ENCODE measurements at places on chromosomes 2 and 18. TPM values are rescaled to one million over a fixed set of nuclear protein-coding genes. Genes with fewer than 3 reads are reported as not detected.

DNA sequence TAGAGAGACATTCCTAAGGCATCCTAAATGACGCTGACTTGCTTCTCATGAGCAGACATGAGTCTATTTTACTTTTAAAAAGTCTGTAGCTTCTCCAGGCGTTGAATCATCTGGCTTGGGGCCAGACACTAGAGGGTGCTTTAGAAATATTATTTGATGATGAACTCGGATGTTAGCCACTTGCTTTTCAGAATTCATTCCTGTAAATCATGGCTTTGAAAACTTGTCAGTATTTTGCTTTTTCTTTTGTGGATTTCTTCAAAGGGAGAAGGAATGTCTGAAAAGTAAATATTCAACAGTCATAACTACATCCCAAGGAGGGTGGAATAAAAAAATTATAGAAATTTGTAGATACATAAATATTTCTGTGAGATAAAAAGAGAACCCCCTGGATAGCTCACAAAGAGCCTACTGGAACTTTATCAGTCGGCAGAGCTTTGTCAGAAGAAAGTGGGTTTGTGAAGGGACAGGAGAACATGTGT, 370.8 kb downstream of the OSR1 start:
- DNase-seq: peak; percentile 96

DNA sequence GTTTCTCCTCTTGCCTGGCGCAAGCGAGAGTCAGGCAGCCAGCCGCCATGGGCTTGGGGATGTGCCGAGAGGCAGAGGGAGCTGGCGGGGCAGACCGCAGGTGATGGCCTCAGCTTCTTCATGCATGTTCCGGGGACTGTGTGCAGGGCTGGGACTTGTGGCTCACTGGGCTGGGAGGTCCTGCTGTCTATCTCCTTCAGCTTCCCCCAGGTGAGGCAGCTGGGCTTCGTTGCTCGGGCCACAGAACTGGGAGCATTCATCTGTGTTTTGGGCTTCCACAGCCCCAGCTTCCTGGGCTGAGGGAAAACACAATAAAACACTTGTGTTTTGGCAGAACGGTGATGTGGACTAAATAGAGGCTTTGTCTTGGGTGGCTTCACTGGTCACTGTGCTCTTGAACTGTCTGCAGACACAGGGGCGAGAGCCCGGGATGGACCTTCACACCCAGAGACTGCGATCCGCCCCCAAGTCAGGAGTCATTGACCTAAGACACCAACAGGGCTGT, 93.5 kb downstream of the DYSF start:
- no peak for DNase-seq

GRCh38 chr2:121884078-121884477, 128.6 kb downstream of the TSN start:
- DNase-seq: no peak

DNA sequence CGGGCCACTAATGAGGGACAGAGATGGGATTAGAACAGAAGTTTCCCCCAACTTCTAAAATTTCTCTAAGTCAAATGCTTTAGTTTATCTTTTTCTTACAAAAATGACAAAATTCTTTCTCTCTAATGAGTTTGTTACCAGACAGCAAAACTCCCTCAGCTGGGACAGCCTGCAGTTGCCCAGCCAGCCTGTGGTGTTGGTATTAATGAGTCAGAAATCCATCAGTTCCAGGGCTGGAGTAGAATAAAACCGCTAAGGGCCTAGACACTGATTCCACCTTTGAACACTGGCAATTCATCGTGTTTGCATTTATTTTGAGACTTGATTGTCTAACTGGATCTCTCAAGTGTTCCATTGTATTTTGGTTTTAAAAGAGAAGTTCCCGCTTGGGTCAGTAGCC, 38.3 kb upstream of the SMAD2 start:
- DNase-seq: no peak

DNA sequence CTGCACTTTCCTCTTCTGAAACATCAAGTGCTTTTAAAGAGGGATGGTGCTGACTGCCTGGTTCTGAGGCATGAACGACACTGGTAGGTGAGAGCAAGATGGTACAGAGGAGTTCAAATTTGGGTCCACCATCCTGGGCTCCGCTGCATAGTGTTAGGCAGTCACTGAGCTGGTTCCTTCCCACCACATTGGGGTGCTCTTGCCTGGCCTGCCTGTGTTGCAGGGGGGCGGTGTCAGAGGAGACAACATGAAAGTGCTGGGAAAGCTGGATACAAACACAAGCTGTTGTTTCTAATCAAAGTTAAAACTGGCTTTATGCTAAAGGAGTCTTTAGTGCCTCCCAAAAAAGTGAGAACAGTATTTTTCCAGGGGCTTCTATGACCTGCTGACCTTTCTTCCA, 258.1 kb downstream of the GBX2 start:
- DNase-seq: no peak

DNA sequence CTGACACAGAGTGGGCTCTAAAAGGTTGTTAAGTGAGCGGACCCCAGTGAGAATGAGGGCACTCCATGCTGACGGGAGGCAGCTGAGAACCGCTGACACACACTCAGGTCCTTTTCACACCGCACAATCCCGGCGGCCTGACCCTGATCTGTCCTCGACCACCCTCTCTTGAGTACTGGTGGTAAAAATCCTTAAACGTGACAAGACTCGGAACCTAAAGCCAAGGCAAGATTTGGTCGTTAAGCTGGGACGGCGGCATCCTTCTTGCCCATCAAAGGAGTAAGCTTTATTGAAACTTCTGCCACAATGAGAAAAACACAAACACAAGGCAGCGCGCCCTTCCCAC, 569 bp downstream of the TMX3 start:
- no peak for DNase-seq

DNA sequence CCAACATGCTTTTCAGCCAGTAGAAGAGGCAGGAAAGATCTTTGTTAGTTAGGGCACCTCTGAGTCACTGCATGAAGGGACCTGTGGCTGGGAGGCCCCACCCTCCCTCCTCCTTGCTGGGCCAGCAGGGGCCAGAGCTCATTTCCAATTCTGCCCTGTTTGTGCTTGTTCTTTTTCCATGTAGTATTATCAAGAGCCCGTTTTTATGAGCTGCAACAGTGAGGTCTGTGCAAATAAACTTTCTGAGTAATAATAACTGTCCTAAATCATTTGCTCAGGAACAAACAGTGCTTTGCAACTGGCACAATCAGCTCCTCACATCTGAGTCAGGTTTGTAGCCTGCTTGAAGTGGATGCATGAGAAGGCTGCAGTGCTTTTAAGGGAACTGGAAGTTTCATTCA, 128.0 kb downstream of the ARL4C start:
- peak; percentile 71 for DNase-seq

DNA sequence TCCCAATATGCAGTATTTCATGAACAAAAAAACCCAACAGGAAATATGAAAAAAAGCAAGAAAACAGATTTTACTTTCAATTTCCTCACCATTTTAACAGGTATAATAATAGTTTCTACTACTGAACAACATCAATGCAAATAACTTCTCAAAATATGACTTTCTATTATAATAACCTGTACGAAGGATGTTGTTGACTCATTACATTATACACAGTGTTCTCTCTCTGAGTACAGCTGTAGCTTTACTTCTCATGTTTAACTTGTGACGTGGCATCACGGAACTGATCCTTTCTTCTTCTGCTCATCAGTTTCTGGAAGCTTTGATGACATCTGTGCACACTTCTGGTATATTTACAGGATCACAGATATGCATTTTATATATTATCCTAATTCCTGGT, 40.0 kb downstream of the FAM228A start:
- DNase-seq: no peak

DNA sequence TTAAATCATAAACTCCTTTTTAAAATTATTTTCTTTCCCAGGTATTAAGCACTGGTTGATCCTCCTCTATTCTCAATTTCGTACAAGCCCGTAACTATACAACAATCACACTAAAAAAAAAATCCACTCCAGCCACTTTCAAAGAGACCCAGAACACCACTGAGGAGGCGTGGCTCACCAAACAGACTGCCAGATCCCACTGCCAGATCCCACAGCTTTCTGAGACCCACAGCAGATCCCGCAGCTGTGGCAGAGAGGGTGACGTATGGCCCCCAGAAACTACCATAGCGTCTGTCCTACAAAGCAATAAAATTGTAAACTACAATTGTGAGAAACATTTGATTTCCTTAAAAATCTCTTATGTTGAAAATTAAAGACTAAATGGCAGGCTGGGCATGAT, 230.7 kb upstream of the PXDN start:
- no peak for DNase-seq

The MRPL33 gene
- total RNA-seq: 20.7 TPM

GRCh38 chr2:953975-954686, 3.5 kb downstream of the SNTG2 start:
- peak; percentile 32 for DNase-seq

The MYOM1 gene
- 42.6 TPM for total RNA-seq

- no peak for DNase-seq
Observed at GRCh38 chr2:68155618-68156017, 2.1 kb upstream of the PNO1 start.

DNA sequence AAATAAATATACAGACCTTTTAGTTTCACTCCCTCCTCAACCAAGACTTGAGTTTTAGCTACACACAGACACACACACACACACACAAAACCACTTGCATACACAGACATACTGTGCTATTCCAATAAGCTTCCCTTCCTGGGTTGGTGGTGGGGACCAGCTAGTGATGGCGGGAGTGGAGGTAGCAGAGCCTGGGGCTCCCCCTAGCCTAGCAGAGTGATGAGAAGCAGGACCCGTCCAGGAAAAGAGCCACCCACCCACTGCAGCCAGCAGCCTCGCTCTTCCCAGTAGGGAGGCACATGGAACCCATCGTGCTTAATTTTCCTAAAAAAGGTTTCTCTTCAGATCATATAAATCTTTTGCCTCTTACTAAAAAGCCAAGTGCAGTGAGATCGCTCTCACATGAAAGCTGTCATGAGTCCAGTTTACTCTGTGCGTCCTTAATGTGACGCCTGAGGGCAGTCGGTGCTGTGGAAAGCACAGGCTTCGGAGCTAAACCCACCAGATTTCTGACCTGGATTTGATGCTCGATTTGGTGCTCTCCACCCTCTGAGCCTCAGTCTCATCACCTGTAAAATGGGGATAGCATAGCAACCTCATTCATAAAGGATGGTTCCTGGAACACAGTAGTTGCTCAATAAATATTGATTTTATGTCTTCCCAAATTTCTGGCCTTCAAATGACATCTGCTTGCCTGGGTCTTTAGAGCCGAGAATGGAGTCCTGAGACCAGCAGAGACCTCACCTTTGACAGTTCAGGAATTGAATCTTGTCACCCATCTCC, 60.1 kb upstream of the YWHAQ start:
- peak; percentile 19 for DNase-seq

- peak; percentile 38 for DNase-seq
Observed at GRCh38 chr2:71223767-71224333, 3.1 kb downstream of the PAIP2B start.

The CRYBA2 gene
- not detected for total RNA-seq

The GALNT14 gene
- total RNA-seq: 5.1 TPM

DNA sequence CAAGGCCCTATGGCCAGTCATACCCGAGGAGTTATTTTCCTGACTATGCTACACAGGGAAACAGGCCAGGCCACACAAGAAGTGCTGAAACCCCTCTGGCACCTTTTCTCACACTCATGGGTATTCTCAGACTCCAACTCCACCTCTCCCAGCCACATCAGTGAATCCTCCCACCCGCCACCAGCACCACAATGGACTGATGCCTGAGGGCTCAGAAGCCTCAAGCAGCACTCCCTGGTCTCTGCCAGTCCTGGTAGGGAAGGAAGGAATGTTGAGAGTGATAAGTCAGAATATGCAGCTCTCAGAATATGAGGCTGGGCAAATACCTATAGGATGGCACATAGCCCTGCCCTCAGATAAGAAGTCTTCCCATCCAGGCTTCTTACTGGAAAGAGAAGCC, 391.1 kb downstream of the ALK start:
- DNase-seq: no peak

GRCh38 chr18:4821801-4822200, 366.7 kb upstream of the DLGAP1 start:
- no peak for DNase-seq

The STEAP3 gene
- total RNA-seq: 2.6 TPM

GRCh38 chr2:116319935-116320334, 1494.6 kb upstream of the DDX18 start:
- DNase-seq: no peak

The C2orf68 gene
- total RNA-seq: 23.6 TPM

DNA sequence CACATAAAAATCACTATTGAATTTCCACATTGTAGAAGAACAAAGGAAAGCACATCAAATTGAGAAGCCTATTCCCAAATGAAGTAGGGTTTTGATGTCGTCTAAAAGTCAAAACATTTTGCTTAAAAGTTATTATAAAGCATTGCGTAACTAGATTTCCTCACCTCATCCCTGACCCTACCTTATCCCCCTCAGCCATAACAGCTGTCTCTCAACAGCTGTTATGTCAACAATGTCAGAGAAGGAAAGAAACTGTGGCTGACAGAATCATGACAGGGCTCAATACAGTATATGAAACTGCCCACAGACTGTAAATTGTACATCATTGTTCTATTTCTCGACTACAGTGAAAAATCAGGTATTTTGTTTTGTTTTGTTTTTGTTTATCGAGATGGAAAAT, 63.0 kb upstream of the ACVR1C start:
- no peak for DNase-seq

GRCh38 chr2:221876016-221876415, 303.9 kb upstream of the EPHA4 start:
- no peak for DNase-seq

DNA sequence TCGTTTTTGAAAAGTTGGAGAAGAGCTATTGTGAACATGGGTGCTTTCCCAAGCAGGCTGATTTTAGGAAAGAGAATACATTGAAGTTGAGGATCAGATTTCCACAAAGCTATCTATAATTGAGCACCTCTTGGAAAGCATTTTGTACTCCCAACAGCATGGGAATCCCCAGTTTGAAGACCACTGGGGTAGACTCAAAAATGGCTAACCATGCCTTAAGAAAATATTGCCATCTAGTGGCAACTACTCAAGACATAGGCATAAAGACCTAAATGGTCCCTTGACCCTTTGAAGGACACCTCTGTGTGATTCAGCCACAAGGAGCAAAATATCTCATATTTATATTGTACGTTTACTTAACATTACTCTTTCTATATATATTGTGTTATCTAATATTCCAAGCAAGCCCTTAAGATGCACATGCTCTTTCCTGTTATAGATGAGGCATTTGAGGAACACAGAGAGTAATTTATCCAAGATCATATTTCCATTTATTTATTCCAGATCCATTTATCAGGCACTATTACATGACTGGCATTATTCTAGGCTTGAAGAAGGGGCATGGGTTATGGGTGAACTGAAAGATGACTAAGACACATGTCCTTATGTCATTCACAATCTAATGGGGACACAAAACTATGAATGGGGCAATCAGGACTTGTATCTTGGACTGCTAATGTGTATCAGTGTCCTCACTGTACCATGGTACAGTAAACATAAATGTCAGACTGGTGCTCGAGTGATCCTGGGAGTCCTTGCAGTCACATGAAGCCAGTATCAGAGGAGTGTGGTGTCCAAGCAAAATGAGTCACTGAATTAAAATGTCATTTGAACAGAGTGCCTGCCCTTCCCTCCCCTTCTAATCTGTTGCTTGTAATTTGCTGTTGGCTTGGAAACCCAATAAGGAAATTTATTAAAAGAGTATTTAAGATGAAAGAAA, 121.0 kb upstream of the XPO1 start:
- DNase-seq: peak; percentile 18

Measured in umbilical cord (tissue), 2 donors.